Natural killer cell (primary cell): ENCODE measurements at places on chromosomes 11 and 22.
A peak's percentile ranks its signal among the peaks of the same experiment; 100 is the strongest.

DNA sequence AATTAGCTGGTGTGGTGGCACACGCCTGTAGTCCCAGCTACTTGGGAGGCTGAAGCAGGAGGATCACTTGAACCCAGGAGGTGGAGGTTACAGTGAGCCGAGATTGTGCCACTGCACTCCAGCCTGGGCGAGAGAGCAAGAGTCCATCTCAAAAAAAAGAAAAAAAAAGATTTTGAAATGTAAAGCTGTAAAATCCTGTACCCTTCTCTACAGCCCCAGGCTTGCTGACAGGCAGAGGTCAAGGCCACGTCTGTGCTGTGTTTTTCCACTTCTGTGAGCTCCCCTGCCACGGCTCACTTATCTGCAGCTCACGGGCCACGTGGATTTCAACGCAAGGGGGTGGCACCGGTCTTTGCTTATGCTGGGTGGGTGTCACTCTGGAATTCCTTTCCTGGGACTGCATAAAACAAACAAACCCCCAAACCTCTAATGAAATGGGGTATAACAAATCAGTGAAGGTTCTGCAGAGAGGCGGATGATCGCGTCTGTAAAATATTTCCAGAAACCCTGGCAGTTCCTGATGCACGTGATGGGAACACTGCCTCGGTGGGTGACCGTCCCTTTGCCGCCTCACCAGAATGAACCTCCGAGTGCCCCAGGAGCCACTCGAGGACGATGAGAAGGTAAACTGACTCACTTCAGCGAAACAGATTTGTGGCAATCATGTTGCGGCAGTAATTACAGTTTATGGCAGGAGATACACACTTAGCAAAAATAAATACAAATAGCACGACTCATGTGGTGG is 44.0 kb upstream of the ATXN10 start:
- DNase-seq = no peak

GRCh38 chr11:83583757-83584366 is 297.7 kb upstream of the CCDC90B start:
- no peak for DNase-seq

- no peak for DNase-seq
Measured at GRCh38 chr11:117754030-117754429, 43.0 kb downstream of the DSCAML1 start.

DNA sequence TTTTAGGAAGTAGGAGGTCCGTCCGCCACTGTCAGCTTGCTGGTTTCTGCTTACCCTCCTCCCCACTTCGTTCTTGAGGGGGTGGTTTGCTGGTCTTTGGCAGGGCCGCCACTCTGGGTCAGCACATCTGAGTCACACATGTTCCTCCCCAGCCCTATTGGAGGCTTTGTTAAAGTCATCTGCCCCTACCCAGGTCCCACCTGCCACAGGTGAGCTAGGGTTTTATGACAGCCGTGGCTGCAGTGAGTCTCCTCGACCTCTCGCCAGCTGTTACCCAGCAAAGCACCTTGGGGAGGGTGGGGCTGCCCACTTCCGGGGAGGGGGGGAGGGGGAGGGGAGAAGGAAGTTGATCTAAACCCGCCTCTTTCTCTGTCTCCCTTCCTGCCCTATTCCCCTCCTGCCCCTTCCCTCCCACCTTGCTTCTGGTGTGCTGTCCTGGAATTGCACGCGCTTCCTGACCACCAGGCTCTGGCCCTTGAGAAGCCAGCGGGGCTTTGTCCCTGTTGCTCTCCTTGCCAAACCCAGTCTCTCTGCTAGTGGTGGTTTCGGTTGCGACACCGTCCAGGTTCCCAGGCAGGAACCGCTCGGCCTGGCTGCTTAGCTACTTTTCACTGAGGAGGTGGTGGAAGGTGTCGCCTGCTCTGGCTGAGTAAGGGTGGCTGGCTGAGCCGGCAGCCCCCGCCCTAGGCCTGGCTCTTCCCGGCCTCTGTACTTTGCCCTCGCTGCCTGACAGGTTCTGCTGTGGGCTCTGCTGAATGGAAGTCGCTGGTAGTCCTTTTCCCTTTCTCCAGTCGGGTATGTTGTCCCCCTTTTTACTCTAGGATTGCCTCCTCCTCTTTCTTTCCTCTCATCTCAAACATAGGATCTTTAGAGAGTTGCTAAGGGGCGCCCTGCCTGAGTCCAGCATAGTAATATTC is 28.5 kb downstream of the RCOR2 start:
- peak; percentile 86 for DNase-seq

- no peak for DNase-seq
Measured at GRCh38 chr11:78696177-78696576, 121.5 kb upstream of the NARS2 start.

DNA sequence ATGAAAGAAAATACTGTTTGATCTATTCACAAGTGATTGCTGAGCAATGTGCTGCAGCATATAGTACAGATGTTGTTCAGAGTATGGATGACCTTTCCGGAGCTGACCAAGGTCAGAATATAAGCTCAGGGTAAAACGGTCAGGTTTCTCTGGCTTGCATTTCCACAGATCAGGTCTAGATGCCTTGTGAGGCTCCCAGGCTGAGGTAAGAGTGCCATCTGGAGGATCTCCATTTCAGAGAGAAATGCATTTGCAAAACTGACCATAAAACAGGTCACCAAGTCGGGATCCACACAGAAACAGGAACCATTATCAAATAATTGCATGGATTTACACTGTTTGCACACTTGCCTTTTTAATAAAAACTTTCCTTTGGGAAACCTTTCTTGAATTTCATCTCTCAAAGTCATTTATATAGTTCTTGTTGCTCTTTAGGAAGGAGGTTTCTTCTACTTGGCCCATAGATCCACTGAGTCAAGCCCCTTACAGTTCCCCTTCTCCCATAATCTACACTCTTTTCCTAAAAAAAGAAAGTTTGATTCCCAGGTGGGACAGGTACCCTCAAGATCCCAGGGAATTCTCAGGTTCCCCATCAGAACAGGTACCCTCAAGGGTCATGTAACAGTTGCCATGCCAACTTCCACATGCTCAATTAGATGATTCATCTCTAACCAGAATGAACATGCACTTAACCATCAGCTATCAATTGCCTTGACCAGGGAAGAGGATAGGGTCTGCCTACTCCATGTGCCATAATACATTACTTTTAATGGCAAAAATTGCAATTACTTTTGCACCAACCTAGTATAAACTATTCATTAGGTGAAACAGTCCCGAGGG is 25.0 kb upstream of the TMPRSS5 start:
- peak; percentile 9 for DNase-seq

DNA sequence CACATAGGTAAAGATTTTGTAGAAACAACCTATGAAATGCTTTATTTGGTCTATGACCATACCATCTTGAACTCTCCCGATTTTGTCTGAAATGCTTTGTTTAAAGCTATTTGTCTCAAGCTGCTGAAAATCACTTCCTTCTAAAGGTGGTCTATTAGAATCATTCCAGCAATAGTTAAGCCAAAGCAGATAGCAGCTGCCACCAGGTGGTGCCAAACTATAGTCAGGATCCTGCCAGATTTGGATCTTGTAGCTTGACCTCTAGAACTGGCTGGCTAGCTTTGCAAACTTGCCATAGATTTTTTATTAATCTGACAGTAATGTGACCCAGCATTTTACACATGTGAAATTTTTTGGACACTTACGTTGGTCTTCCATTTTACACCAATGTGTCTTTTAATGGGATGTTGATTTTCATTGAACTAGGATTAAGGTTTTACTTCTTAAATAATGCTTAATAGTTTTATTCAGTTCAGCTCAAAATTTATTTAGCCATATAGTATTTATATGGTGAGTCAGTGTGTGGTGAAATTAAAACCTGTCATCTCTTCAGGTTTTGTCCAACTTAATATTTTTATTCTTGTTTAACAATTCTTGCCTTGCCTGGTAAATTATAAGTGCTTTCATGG is 19.7 kb downstream of the CTR9 start:
- DNase-seq = peak; percentile 51

DNA sequence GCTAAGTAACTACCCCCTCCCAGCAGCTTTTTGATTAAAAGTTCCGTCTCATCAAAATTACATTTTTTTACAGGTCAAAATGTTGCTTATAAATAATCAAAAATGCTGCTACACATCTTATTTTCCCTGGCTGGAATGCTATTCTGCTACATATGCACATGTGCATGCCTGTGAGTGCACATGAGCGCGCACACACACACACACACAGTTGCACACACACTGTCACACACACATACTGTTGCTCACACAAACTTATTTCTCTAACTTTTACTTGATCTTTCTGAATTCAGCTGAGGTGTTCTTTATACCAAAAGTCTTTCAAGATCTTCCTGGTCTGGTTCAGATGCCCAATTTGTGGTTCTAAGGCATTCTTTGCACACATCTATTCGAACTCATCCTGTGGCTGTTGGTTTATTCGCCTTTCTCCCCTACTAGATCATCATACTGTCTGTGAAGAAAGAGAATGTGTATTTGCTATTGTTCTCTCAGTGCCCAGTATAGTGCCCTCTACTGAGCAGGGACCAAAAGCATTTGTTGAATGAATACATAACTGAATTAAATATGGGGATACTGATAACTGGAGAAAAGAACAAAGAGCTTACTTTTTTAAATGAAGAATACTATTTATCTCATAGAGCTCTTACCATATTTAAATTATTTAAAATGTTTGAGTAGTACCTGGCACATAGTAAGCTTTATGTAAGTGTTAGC is 68.1 kb upstream of the CCDC179 start:
- no peak for DNase-seq

- DNase-seq = no peak
Measured at GRCh38 chr22:27138471-27138870, 481.1 kb downstream of the MIAT start.

DNA sequence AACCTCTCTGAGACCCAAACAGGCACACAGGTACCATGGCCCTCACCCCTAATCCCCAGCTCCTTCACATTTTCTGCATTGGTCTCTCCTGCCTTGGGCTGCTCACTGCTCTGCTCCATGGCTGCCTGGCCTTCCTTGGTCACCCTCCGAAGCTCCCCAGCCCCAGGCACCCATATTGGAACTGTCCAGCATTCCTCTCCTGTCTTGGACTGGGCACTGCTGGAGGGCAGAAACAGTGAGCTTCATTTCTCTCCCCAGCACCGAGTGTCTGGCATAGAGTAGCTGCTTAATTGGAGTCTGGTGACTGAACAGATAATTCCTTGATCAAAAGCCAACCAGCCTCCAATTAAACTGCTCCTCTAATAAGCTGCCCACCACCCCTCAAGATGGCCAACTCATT is 13.2 kb downstream of the PLEKHA7 start:
- no peak for DNase-seq

GRCh38 chr11:113831314-113831713 is 44.1 kb downstream of the USP28 start:
- DNase-seq = no peak

DNA sequence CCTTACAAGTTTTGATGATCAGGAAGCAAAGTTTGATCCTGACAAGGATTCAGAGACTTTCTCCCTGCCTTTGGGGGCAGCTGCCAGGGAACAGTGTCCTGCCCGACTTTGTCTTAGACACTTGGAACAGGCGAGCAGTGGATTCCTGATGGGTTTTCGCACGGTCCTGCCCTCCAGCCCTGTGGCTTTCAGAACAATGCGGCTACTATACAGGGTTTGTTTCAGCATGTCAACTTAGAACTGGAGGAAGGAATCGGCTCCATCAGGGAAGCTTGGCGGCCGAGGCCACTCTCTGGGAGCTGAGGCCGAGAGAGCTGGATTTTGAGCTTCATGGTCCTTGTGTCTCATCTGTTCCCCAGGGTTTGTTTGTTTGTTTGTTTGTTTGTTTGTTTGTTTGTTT is 11.5 kb downstream of the ANO1 start:
- no peak for DNase-seq

DNA sequence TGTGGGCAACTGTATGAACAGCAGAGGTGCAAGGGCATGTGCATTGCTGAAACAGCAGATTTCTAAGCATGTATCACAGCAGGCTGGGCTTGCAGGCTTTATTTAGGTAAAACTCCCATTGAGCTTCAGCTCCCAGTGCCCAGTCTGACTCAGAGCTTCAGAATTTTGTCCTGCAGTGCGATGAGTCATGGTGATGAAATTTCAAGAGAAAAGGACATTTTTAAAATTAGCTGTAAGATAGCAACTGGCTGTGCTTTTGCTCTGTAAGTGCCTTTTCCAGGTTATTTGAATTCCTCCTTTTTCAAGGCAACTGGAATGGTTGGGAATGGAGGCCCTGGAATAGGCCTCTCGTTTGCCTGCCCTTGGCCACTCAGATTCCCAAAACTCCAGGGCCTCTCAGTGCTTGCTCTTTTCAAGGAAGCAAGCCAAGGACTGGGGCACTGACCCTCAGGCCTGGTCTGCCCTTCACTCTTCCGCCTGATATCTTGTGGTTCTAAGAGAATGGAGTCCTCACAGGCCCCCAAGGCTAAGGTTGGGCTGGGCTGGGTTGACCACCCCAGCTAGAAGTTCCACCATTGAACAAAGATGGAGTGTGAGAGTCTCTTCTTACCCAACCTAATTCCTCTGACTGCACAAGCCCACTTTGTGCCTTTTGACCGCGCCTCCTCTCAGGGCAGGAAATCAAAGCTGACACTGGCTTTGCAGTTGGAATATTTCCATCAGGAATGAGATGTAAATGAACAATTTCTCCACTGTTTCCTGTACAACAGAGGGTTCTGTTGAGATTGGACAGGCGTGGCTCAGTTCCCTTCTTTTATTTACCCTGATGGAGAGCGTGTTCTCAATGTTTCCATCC is 59.5 kb upstream of the PRSS23 start:
- no peak for DNase-seq

GRCh38 chr11:116072601-116073410 is 568.6 kb upstream of the CADM1 start:
- no peak for DNase-seq

DNA sequence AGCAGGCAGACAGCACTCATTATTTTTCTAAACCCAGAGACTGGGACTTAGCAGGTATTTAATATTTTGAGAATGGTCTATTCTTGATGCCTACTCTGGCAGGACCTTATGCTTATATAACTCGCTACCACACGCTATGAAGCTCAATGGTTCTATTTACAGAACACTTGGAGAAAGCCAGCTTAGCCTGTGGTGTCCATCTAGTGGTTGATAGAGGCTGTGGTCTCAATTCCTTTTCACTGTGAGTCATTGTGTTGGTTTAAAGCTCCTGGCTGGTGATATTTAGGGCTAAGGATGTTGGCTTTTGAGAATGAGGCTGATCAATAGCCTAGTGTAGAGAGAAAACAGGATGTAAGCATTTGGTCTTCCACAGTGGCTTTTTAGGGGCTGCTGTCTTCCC is 206.4 kb downstream of the DBX1 start:
- no peak for DNase-seq

DNA sequence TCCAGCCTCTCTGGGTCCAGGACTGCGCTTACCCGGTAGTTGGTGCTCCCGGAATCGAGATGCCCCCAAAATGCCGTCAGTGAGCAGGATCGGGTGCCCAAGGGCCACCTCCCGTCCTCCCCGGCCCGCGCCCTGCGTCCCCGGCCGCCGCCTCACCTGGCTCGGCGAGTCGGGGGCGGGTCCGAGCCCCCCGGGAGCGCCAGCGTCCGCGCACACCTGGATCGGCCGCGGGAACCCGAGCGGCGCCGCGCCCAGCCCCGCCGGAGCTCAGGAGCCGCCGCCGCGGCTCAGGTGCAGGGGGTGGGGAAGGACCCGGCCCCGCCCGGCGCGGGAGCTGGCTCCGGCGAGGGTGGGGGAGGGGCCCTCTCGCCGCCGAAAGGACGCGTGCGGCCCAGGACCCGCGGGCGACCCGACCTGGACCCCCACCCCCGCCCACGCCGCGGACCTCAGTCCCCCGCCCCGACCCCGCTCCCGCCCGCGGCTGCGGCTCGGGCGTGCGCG is at the start of gene SHANK2:
SHANK2 (minus strand) TSS at position 309 of the 501 bp plus-strand sequence. CDS start 105,251 bp downstream, outside the sequence.
- no peak for DNase-seq
